ENCODE measurements at places on chromosomes 7 and 10.

DNA sequence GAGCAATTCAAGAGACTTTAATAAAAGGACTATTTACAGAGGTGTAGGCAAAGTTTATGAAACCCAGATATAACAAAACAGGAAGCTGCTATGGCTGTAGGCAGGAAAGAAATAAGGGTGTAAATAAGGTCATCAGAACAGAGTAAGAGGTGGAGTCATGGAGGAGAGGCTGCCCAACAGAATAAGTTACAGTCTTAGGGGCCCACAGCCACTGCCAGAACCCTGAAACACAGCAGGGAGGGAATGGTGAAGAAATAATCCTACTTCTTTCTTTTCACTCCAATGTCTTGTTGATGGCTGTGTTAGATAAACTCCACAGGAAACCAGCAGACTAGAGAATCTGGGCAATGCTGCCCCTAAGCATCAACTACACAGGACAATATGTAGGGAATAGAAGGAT lies 155.8 kb upstream of the TAC1 start:
- DNase-seq = no peak

GRCh38 chr10:88544140-88544870 lies 38.8 kb downstream of the RNLS start:
- DNase-seq = no peak

DNA sequence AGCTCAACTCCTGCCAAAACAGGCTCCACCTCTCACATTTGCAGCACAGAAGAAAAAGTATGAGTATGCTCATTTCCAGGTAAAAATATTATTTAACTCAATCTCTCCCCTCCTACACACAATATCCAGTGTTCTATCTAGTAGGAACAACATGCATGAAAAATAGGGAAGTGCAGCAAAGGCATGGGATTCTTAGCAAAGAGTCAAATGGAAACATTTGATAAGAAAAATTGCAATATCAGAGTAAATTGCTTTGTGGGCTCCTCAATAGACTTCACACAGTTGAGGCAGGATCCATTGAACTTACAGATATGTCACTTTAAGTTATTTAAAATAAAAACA lies 150.9 kb downstream of the ANK3 start:
- no peak for DNase-seq

DNA sequence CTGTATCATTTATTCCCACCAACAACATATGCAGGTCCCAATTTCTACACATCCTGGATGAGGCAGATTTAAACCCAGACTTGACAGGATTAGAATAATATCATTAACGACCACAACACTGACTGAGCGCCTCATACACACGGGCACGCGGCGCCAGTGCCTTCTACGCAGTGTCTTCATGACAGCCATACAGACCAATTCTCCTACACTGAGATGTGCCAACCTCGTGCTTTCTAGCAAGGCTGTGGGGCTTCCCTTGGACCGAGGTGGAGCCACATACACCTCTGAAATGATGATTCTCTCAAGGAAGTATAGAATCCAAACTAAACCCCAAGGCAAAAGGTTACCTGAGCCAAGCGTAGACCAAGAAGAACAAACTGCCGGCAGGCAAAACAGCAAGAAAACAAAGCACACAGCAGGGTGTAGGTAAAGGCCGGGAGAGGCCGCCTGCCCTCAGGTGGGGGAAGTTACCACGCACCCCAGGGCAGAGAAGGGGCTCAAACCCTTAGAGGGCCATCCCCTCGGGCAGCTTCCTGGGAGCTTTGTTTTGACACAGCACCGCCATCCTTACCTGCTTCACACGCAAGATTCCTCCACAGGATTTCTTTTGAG lies 75.8 kb downstream of the DLG5 start:
- no peak for DNase-seq

- DNase-seq = no peak
Measured at GRCh38 chr7:129925416-129926002, 27.3 kb downstream of the UBE2H start.

GRCh38 chr10:103663236-103663635 lies 169.7 kb downstream of the NEURL1 start:
- no peak for DNase-seq
